ENCODE measurements at places on chromosomes 6 and 20.

DNA sequence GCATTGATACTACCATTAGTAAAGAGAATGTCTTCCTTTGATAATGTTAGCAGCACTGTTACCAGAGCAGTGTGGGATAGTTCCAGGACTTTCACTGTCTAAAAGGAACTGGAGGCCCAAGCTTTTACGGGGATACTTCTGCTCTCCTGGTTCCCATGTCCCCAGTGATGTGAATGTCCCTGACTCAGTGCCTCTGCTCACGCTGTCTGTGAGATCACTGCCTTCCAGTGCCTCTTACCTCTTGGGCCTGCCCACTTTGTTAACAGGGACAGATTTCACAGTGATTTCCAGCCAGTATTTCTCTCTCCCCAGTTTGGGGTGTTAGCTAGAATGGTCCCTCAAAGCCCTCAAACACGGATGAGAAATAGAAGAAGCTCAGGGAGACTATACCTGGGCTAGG, 14.4 kb downstream of the PTPRA start:
- DNase-seq: no peak

DNA sequence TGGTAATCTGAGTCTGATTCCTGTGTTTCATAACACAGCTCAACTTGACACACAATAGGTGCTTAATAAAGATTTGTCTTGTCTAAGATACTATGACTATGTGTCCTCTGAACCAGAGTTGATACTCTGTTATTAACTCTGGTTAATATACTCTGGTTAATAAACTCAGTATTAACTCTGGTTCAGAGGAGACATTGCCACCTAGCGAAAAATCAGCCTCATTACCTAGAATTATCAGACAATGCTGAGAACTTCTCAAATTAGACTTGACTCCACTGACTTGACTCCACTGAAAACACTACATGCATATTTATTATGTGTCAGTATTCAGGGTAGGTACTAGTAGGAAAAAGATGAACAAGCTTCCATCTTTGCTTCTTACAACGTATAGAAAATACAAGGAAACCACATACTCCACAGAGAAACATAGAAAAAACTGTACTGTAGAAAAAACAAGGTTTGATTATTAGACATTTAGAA, 73.9 kb downstream of the AHI1 start:
- DNase-seq: no peak

- DNase-seq: no peak
Observed at GRCh38 chr20:19815553-19815991, 57.5 kb downstream of the RIN2 start.

DNA sequence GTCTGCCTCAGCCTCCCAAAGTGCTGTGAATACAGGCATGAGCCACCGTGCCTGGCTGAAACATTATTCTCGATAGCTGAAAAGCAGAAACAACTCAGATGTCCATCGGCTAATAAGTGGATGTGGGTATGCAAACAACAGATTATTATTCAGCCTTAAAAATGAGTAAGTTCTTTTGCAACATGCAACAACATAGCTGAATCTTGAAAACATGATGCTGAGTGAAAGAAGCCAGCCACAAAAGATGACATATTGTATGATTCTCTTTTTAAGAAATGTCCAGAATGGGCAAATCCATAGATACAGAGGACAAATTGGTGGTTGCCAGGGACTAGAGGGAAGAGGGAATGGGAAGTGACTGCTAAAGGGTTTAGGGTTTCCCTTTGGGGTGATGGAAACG, 61.7 kb downstream of the RIOK1 start:
- DNase-seq: no peak

GRCh38 chr20:5703681-5704101, 46.5 kb upstream of the SHLD1 start:
- no peak for DNase-seq

GRCh38 chr6:80547827-80548226, 441.4 kb downstream of the BCKDHB start:
- DNase-seq: no peak

DNA sequence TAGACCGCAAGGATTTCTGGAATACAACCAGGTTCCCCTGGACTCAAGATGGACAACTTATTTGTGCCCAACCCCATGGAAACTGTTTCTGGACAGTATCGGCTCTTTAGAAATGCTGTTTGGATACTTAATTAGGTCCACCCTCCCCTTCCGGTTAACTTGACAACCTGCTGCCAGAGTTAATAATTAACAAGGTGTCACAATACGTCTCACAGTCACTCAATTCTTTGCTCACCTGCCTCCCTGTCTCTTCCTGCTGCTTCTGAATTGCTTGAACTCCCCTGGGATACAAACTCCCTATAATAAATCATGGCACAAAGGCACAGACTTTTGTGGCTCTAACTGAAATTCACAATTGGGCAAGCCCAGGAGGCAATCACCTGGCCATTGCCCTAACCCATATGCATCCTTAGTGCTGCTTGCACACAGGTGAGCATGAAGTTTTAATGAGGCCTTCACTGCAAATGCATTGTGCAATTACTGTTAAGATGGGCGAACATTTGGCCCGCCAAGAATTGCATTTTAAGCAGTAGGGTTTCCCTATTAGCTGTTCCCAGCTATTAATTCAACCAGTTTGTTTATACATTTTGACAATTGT, 504.4 kb upstream of the NOX3 start:
- no peak for DNase-seq

DNA sequence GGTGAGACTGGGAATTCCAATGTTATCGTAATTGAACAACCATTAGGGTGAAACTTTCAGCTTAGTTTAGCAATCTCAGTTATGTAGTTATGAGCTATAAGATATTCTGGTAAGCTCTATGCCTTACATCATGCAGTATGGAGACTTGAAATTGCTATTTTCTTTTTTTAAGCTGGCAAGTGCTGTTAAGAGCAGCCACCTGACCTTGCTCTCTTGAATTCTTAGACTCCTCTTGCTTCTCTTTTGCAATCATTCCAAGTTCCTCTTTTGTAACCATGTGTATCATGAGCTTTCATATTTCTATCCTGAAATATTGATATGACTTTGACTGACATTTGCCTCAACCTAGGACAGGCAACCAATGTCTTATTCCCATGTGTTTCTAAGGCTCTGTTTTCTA, 446.3 kb upstream of the SLC35B3 start:
- no peak for DNase-seq

DNA sequence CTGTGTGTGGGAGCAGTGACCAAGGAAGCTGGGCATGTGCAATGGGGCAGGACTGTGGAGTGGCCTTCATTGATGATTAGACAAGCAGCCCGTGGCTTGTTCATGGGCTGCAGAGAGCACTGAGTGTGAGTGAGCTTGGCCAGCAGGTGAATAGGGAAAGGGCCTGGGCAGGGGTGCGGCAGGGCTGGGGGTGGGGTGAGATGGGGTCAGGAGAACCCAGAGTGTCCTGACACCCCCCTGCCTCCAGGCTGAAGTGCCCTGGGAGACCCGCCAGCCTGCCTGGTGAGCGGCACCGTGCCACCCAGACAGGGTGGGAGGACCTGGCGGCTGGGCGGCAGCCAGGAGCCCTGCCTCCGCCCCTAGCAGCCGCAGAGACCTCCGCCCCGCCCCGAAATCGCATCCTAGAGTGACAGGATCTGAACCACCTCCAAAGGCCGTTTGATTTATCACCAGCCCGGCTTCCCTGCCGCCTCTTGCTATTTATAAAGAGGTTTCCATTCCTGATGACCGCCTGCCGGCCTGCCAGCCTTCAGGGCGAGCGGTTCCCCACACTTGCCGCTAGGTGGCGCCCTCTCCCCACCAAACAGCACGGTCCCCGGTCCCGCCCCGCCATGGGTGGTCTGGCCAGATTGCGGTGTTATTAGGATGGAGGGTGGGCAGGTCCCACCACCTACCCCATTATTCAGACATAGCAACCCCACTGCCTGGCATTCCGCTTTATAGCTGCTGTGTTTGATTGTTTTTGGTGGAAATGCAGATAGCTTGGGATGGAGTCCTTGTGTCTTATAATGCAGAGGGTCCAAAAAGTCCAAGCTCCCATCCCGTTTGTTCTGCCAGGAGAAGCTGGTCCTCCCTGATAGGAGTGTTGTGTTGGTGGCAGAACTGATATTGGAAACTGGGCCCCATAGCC, 3.5 kb downstream of the MYLK2 start:
- DNase-seq: peak; percentile 68

DNA sequence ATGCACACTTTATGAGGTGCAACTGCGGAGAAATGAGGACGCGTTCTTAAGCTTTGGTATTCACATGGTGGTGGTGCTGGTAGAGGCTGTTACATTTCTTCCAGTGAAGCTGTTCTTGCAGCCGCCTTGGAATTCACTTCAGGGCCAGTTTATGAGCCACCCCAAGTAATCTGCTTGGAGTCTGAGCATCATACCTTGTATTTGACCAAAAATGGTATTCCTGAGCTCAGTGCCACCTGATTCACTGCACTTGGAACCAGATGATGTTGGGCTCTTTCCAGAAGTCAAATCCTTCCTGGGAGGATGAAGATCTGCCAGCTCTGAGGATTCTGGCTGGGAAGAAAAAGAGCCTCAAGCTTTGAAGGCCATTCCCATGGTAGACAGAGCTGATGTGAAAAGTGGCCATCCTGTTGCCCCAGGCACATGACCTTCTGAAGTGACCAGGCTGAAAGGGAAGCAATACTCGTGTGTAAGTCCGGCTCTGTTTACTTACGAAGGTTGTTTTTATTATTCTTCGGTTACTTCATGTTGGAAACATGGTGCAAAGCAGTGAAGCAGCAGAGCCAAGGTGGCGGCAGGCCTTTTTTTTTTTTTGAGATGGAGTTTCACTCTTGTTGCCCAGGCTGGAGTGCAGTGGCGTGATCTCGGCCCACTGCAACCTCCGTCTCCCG, 7.7 kb downstream of the MANBAL start:
- no peak for DNase-seq

- DNase-seq: no peak
Observed at GRCh38 chr20:11810311-11811083, 107.2 kb upstream of the BTBD3 start.

All from T-cell (primary cell).